HFFc6 (cell line): ENCODE measurements at places on chromosomes 11 and 22. TPM values are rescaled to one million over a fixed set of nuclear protein-coding genes. Genes with fewer than 3 reads are reported as not detected.
A peak's percentile ranks its signal among the peaks of the same experiment; 100 is the strongest.

DNA sequence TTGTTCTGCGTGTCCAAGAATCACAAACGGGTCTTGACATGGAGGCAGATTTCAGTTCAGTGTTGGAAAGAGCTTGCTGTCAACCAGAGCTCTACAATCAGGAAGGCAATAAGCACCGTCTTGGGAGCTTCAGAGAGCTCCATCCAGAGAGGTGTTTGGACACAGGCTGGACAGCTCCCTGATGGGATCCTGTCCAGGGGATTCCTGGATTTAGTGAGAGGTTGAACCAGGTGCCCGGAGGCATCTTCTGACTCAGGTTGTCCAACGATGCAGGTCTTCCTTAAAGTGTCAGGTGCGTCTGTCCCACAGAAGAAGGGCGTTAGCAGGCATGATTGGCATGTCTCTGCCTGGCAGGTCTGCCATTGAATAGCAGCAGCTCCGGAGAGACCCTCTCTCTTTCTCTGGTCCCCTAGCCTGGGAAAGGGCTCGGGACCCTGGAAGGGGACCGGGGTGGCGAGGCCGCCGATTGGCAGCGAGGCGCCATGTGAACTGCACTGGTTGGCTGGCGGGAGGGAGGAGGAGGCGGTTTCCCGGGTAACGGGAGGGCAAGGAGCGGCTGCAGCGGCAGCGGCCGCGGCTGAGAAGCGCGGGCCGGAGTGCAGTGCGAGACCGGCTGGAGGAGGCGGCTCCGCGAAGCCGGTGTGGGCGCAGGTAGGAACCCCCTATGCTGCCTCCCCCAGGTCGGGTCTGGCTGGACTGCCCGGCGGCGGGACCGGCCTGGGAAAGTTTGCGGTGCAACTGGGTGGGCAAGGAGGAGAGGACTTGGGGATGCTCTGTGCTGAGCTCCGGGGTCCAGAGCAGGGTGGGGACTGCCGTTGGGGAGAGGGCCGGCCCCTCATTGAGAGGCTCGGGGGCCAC lies 104.1 kb upstream of the E2F8 start:
- DNase-seq: no peak

DNA sequence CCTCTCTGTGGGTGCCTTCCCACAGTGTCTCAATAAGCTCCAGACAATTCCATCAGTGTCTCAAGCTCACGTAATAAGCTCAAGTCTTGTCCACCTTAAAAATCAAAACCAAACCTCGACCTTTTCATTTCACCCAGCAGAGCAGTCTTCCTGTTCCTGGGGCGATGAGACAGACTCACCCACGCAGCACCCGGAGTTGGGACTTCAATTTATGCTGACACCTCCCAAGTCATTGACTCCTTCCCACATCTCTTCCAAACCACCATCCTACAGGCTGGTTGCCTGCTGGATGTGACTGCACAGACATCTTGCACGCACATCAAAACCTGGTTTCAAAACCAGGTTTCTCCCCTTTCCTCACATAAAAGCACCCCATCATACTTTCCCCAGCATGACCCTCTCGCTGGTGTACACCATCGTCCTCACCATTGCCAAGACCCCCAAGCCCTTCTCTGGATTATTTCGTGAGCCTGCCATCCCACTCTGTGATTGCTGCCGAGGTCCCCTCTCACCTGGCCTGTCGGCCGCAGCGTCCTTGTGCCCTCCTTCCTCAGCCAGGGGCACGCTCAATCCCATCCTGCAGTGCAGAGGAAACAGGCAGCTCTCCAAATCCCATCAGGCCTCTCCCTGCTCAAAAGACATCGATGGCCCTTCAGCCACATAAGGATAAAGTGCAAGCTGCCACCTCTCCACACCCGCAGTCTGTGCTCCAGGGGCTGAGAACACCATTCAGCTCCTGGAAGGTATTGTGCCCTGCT lies 45.1 kb upstream of the FBXO3 start:
- no peak for DNase-seq

Gene SCUBE2
- 0.78 to 0.96 TPM (median 0.94 TPM) in 3 replicates for total RNA-seq

DNA sequence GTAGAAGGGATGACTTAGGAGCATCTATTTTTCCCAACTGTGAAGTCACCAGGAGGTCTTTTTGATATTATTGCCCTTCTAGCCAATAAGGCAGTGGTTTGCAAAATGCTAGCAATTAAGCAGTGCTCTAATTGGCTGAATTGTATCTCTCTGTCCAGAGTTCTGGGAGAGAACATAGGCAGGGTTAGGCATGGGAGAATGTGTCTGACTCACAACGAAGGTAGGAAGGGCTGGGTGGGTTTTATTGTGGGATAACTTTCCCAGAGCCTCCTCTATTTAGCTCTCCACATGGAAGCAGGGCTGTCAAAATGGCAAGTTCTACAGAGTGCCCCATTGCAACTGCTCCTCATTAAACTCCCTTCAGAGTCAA lies 415.9 kb upstream of the CADM1 start:
- no peak for DNase-seq

GRCh38 chr11:3905080-3905953 lies 49.9 kb downstream of the STIM1 start:
- peak; percentile 51 for DNase-seq

Gene CEND1
- 9.3 to 12.2 TPM (median 11.1 TPM) in 3 replicates for total RNA-seq

GRCh38 chr22:25553131-25553530 lies 11.3 kb upstream of the GRK3 start:
- DNase-seq: no peak

Gene C22orf31
- total RNA-seq: not detected in 3 replicates
